ENCODE measurements at places on chromosomes 16 and 17.
A peak's percentile ranks its signal among the peaks of the same experiment; 100 is the strongest.

DNA sequence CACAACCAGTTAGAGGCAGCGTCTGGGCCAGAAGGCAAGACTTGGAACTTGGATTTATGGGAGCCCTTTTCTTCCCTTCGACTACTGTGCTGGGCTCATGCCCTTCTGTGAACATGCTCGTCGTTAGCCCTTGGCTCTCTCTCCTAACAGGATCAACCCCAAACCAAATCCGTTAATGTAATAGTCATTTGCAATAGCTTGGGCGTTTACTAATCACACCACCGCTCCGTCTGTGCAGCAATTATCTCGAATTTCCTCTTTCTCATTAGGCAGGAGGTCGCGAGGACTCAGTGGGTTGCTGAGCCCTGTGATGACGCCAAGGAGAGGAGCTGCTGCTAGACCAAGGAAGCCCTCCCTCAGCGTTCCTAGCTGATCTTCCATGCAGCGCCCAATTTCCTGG, 114.7 kb downstream of the ENGASE start:
- no peak for DNase-seq

DNA sequence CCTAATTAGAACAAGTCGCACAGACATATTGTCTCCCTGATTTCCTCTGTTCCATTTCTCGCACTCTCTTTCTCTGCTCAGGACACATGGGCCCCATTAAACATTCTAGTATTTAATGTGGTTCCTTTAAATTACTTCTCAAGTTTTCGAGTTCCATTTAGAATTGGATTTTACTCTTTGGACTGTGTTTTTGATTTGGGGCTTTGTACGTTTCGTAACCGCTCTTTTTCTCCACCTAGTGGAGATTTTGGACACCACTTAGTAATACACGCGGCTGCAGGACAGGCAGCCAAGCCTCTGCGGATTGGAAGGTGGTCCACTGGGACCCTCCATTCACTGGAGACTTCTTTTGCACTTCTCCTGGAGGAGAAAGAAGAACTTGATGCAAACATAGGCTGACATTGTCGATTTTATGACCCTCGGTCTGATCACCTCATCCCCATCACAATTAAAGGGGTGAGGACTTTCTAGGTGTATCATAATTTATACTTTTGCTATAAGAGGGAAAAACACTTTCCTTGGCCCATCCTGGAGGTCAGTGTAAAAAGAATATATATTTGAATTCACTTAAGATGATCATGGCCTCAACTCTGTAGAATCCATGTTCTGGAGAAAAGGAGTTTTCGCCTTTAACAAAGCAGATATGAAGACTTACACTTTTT, 85.7 kb downstream of the NOG start:
- peak; percentile 7 for DNase-seq

DNA sequence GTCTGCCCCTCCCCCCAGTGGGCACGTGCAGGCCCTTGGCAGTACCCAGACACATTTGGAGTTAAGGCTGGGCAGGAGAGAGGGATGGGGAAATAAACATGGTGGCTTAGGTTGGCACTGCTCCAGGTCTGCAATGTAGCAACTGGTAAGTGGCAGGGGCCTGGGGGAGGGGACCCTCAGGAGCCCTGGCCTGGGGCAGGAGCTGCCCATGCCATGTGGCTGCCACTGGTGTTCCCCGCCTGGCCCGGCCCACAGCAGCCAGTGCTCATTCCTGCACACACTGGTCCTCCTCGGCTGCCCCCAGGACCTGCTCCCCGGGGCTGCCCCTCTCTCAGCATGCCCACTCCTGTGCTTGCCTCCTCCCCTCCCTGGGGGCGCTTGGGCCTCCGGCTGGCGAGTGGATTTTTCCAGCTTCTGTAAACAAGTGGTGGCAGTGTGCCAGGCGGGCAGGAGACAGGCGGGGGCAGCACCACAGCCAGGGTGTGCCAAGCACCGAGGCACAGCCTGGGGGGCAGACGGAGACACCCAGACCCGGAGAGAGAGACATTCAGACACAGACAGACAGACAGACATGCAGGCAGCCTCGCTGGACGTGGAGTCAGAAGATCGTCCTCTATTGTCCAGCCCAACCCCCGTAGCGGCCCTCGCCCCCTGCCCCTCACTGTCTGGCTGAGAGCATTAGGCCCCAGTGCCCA, 9.4 kb downstream of the THRA start:
- DNase-seq = no peak

GRCh38 chr17:30594223-30594952, 117.2 kb downstream of the GOSR1 start:
- no peak for DNase-seq

DNA sequence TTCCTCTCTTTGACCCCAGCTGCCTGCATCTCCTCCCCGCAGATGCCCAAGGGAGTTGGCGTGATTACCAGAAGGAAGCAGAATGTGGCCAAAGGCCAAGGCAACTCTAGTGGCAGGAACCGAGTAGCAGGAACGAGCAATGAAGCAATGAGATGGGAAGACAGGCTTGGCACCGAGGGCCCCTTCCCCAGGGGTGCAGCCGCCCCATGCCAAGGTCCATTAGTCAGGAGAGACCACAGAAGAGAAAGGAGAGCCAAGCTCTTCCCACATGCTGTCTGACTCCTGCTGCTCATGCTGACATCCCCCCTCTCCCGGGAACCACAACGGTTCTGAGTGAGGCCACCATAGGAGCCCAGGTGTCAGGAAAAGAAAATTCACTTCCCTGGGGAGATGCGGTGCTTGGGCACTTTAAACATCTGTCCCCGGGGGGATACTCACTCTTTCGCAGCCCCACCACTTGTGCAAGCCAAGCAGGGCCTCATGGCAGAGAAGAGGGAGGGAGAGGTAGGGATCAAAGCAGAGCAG, 67.4 kb downstream of the MYO18A start:
- DNase-seq = no peak

DNA sequence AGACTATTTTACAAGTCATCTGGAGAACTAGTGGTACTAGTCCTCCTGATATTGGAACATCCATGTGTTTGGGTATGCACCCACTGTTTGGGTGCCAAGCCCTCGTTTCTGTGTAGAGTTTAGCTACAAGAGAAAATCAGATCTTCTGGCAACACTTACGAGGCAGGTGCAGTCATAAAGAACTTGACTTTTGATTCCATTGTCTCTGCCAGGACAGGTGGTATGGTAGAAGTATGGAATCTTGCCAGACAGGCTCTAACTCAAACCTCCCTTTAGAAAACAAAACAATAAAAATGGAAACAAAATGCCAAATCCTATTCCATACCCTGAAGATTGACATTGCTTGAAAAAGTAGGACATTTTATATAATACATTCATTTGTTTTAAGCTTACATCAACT, 16.0 kb downstream of the RNF43 start:
- no peak for DNase-seq

DNA sequence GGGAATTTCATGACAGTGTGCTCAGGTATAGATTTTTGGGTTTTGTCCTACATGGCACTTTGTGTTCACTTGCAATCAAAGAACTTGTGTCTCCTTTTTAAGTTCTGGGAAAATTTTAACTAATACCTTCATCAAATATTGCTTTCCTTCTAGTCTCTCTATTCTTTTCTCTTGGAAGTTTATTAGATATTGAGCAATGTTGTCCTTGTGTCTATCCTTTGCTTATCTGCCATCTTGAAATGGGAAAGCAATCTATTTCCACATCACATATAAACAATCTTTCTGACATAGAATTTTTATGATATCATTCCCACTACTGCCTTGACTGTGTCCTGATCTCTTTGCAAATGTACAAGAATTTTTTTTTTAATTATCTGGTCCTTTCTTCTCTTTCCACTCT, 4.4 kb upstream of the ABCA9 start:
- no peak for DNase-seq

DNA sequence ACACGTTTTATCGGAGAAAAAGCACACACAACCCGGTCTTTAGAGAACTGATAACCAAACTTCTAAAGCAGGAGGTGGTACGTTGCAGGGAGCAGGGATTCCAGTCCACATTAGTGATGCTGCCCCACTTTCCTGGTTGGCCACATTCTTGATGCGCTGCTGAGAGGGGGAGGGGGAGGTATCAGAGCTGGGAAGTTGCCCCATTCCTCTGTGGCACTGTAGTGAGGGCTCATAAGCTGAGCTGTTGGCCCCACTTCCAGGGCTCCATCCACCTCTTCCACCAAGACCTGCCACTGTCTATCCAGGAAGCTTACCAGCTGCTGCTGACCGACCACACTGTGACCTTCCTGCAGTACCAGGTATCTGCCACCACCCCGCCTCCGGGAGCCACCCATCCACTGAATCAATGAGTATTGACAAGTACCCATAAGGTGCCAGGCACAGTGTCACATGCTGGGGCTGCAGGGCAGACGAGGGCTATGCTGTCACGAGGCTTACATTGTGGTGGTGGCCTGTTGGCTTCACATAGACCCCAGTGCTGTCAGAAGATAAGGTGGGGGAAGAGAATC, 1.1 kb downstream of the TSEN54 start:
- DNase-seq = peak; percentile 58

DNA sequence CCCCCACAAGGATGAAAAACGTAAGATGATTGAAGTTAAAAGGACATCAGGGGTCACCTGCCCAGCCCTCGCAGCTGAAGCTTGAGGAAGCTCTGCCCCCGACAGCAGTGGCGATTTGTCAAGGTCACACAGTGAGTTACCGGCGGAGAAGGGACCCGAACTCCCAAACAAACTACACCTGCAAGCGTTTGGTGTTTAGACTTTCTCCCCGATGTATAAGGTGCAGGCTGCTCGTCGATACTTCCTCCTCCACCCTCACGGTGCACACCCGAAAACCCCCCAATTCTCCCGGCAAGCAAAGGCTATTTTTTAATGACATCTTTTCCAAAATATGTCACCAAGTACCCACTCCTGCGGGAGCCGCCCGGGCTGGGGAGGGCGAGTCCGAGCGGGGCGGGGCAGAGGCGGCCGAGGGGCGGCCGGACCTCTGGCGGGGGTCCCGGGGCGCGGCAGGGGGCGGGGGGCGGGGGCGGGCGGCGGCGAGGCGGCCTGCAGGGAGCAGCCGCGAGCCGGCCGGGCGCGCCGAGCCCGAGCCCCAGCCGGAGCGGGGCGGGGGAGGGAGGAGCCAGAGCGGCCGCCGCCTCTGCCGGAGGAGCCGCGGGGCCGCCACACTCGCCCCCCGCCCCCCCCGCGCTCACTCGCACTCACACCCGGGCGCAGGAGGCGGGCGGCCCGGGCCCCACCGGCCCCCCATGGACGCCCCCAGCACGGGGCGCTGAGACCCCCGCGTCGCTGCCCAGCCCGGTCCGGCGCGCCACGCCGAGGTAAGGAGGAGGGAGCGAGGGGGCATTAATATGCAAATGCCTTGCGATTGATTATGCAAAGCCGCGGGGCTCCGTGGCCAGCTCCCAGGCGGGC, at the start of gene THRA:
Gene THRA (plus strand): TSS at position 637 of the 858 bp plus-strand sequence. CDS start 11,524 bp downstream, outside the sequence.
- DNase-seq = peak; percentile 65

- DNase-seq = no peak
Observed at GRCh38 chr16:1610899-1611632, 806 bp downstream of the IFT140 start.

- no peak for DNase-seq
Observed at GRCh38 chr17:17990282-17990681, 17.6 kb downstream of the DRC3 start.

DNA sequence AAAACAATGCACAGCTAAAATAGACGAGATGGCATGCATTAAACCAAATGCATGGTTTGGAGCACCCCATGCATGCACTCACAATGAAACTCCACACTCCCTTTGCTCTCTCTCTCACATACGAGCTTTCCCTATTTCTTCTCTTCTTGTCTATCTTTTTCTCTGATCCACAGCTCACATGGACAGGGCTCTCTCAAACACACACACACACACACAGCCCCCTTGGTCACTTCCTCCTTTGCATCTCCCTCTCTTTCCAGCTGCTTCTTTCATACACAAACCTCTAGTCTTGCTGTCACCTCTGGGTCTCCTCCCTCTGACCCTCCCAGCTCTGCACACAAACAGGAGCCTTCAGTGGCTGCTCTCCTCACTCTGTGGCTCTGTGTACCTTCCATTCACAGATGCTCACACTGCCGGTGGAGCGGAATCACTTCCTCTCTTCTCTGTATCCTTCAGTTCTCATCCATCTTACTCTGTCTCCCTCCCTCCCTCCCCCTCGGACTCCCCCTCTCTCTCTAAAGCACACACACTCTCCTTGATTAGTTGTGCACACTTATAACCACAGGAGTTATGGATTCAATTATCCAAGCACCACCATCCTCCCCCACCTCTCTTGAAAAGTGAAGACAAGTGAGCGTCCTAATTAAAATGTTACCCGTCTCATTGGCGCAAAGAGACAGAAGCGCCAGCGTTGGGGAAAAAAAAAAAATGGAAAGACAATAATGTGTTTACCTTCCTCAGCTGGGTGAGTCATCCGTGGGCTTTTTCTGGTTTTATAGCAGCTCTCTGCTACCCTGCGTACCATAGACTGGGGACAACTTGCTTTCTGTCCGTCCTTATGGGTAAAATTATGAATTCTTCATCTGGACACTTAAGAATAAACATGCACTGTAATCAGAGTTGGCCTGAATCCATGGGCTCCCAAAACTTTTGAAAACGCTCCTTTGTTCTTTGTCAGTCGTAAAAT, 90.8 kb downstream of the SHISA6 start:
- no peak for DNase-seq

DNA sequence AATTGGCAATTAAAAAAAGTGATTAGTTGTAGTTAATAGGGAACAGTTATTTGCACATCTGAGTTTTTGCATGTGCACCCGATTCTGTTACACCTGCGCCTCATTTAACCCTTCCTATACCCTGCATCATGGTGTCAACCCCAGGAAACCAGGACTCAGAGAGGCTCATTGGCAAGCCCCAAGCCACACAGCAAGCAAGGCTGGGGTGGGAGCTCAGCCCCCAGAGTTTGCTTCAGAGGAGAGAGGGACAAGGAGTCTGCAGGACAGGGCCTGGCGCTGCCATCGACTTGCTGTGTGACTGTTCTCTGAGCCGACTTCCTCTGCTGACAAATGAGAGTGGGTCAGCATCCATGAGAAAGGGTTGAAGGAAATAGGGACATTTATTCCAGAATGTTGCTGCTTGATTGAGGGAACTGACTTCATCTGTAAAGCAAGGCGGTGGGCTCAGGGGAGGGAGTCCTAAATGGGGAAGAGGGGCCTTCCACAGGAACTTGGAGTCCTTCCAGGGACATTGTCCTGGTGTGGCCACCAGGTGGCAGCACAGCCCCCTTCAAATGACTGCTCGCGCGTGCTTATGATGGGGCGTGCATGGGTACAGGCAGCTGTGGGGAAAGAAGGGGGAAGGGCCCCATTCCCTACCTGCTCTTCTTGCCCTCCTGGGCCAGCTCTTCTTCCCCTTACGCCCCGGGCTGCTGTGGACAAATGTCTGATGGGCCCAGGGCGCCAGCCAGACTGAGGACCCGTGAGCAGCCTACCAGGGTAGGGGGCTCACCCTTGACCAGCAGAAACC, 51.6 kb downstream of the NT5M start:
- peak; percentile 76 for DNase-seq

GRCh38 chr16:81337097-81337496, 22.3 kb downstream of the GAN start:
- no peak for DNase-seq

- DNase-seq = peak; percentile 90
Observed at GRCh38 chr16:30874821-30875717, 18.8 kb downstream of the BCL7C start.

- DNase-seq = no peak
Observed at GRCh38 chr16:66036184-66036583, 330.3 kb upstream of the CDH5 start.

GRCh38 chr17:16214190-16215001, 938 bp downstream of the NCOR1 start:
- no peak for DNase-seq

- peak; percentile 70 for DNase-seq
Observed at GRCh38 chr17:1485423-1486376, 6.8 kb downstream of the MYO1C start.
